ENCODE measurements at places on chromosomes 12 and 14. TPM values are rescaled to one million over a fixed set of nuclear protein-coding genes. Genes with fewer than 3 reads are reported as not detected.

- no peak for DNase-seq
Measured at GRCh38 chr12:1740161-1740948, 49.5 kb downstream of the ADIPOR2 start.

- DNase-seq: peak; percentile 89
Measured at GRCh38 chr12:124939421-124940142, 25.1 kb upstream of the UBC start.

GRCh38 chr12:104569346-104570173 is 112.8 kb downstream of the CHST11 start:
- no peak for DNase-seq

- DNase-seq: no peak
Measured at GRCh38 chr14:65927931-65928356, 515.4 kb downstream of the FUT8 start.

- no peak for DNase-seq
Measured at GRCh38 chr12:70400124-70400523, 34.0 kb downstream of the KCNMB4 start.

DNA sequence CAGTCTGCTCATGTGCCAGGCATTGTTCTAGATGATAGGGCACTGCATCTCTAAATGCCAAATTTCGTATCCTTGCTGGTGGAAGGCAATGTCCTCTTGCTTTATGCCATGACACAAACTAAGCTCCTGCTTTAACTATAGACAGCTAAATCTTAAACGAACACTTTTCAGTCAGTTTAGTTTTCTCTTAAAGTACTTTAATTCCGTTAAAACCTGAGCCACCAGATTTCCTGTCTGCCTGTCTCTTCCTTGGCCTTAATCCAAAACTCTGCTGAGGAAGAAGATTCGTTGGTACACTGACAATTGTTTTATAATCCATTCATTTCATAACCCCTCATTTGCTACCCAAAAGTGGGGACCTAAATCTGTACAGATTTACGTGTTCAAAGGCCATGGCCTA is 194.4 kb upstream of the BCL2L14 start:
- no peak for DNase-seq

Gene DTX1
- total RNA-seq: 62.8 TPM

GRCh38 chr12:9388379-9388778 is 180.2 kb upstream of the PZP start:
- DNase-seq: no peak

GRCh38 chr14:77607741-77608302 is 8.6 kb downstream of the SPTLC2 start:
- DNase-seq: peak; percentile 45

Gene EGLN3
- 14.2 TPM for total RNA-seq

Data from endothelial cell (in vitro differentiated cells).